ENCODE measurements at places on chromosomes 2 and 18.

- no peak for DNase-seq
Observed at GRCh38 chr2:183123959-183124221, 353 bp upstream of the NUP35 start.

- no peak for DNase-seq
Observed at GRCh38 chr18:70127359-70127758, 78.1 kb downstream of the RTTN start.

- DNase-seq, result no peak
Observed at GRCh38 chr2:237859082-237859433, 365 bp upstream of the RAMP1 start.

DNA sequence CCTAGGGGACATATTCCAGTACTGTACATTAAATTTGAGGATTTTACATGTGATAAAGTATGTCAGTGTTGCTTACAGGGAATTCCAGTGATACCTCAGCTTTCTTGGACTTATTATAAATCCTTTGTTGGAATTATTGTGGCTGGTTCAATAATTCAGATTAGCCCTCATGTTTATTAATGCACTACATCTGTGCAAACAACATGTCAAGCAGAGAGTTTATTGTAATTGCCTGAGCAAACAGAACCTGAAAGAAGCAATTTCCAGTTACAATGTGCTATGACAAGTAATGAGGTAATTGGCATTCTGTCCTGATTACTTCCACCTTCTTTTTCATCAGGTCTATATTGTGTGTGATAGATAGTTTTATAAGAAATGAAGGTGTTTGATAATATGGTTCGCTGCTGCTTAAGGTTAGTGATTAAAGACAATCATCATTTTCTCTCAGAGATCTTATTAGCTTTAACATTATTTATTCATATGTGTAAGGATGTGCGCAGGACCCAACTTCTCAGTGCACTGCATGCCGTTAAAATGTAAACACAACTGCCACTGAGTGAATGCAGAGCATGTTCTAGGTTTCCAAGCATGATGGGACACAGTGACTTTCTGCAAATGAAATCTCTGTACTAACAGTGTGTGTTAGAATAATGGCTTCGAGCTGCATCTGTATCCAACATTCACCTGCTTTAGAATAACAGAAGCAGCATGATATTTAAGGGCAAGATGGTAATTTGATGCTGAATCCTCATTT, 973.7 kb upstream of the POU3F3 start:
- no peak for DNase-seq

DNA sequence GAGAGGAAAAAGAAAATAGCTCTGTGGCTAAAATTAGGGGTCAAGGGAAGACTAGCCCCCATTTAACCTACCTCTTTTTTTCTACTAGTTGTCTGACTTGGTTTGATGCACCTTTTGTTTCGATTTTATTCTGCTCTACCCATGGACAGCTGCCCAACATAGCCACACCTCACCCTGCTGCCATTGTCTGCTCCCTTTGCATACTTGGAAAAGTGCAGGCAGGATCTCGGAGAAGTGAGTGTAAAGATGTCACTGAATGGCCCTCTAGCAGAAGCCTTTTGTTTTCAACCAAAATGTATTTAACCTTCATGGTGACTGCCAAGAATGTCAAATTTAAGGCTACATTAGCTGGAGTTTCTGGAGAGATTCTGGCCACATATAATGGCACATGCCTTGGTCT, 62.9 kb downstream of the SETBP1 start:
- DNase-seq, result no peak

DNA sequence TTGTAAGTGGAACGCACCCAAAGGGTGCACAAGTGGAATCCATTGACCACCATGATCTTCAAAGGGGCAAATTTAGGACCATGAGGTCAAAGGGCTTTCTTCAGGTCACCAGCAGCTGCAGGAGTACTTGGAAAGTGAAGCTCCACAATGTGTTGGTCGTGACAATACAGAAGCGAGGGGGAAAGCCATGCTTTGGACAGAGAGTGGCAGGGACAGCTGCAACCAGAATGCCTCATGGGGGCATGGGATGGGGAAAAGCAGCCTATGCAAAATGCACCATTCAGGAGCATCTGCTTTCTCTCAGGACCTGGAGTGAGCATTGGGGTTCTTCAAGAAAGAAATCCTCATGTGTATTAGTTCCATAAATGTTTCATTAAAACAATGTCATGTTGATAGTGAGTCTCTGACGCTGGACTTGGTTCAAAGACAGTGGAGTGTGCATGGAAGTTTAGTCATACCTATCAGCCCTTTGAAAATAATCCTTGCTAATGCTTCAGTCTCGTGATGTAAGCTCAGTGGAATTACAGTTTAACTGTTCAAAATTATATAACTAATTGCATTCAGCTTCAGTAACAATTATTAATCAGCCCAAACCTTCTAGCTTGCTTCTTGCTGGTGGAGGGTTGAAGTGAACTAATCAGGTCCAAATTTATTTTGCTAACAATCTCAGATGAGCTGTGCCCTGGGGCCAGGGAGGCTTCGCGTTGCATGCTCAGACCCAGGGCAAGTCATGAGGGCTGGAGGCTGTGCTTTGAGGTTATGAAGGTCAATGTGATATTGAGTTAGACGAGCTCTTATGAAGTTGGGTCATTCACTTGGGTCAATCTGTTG, 41.6 kb downstream of the ACKR3 start:
- no peak for DNase-seq

GRCh38 chr18:13039806-13040205, 48.6 kb downstream of the CEP192 start:
- DNase-seq, result no peak

DNA sequence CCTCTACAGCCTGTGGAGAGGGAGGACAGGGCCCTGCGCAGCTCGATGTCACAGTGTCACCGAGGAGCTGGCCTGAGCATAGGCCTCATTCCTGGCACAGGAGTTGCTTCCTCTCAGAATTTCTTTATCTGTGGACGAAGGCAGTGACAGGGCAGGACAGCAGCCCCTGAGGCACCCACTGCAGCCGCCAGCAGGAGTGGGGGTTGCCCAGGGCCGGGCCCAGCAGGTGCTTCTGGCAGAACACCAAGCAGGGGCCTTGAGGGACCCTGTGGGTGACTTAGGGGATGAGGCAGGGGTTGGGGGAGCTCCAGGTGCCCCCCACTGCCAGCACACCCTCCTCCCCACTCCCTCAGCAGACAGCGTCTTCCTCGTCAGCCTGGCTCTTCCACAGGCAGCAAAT, 290.0 kb downstream of the PHLPP1 start:
- DNase-seq, result no peak

GRCh38 chr18:48294899-48295585, 114.1 kb downstream of the ZBTB7C start:
- no peak for DNase-seq

DNA sequence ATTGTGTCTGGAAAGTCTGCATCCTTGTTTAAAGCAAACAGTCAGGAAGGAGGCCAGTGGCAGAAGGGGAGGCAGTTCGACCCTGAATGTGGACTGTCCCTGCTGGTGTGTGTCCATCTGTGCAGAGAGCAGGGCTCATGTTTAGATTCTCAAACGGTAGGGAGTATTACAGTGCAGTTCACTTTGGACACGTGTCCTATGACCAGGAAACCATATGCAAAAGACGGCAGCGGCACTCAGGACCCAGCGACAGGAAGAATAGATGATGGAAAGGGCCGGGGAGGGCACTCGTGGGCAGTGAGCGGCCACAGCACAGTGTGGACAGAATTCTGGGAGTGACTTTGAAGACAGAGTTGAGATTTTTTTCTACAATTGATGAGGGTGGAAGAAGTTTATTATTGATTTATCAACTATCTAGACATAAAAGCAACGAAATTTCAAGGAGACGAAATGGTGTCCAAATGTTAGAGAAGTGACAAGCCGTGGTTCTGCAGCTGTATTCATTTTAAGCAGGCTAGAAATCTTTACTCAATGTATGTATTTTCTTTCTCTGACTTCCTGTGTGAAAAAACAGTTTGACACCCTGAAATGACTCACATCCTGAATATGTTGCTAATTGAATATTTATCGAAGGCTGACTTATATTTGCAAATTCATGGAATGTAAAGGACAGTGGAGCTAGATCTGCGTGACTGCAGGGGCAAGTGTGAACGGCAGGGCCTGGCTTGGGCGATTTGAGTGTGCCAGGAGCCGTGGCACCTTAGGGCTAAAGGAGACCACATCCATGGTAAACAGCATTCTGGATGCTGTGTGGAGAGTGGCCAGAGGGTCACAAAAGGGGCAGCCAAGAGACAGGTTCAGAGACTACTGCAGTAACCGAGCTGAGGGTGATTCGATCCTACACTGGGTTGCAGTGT, 214.2 kb downstream of the PTGR3 start:
- DNase-seq, result no peak

DNA sequence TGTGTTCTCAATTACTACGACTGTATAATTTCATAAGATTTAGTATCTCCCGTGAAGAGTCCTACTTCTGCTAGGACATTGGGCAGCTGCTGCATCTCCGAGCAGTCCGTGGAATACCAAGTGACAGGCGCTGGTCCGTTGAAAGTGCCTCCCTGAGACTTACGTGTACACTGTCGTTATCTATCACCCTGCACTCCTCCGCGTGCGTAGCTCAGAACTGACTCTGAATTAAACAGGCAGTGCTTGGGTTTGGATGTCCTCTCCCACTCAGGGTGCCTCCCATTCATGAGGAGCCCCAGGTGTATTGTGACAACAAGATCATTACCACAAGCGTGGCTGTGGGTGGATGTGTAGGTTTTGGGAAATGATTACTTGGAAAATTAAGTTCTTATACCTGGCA, 148.4 kb downstream of the SH3RF3 start:
- no peak for DNase-seq

DNA sequence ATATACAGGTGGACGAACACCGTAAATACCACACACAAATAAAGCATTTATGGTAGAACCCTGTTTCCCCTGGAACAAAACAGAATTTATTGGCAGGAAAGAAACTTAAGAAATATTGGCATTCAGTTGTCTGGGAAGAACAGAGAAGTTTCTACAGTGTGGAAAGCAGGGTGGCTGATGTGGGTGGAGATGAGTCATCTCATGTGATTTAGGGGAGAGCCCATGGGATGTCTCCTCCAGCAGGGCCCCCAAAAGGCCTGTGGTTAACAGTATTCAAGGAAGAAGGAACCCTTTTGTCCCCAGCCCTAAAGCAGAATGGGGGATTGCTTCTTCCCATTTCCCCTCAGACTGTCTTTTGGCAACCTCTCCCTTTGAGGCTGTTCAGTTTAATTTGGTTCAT, 24.2 kb downstream of the SIX3 start:
- DNase-seq, result no peak

DNA sequence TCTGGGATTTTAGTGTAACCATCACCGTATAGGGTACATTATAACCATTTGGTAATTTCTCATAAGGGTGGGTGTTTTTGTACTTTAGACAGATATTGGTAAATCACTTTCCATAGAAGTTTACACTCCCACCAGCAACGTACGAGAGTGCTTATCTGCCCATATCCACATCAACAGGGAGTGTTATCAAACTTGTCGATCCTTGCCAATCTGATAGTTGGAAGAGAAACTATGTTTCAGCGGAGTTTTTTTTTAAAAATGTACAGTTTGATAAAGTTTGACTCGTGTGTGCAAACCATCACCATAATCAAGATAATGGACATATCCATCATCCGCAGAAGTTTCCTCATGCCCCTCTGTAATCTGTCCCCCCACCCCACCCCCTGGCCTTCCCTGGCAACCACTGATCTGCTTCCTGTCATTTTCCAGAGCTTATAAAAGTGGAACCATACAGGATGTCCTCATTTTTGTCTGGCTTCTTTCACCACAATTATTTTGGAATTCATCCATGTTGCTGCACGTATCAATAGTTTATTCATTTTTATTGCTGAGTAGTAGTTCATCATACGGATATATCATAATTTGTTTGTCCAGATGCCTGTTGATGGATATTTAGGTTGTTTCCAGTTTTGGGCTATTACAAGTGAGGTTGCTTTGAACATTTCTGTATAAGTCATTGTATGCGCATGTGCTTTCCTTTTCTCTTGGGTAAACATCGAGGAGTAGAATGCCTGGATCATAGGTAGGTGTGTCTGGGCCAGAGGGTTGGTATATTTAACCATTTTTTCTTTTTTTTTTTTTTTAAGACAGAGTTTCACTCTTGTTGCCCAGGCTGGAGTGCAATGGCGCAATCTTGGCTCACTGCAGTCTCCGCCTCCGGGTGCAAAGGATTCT, 18.6 kb downstream of the GLI2 start:
- DNase-seq, result no peak

GRCh38 chr2:29293830-29294438, 178.7 kb downstream of the CLIP4 start:
- DNase-seq, result no peak

- DNase-seq, result no peak
Observed at GRCh38 chr18:58668211-58668610, 3.1 kb upstream of the MALT1 start.

GRCh38 chr2:219633276-219634065, 6.0 kb downstream of the SLC4A3 start:
- DNase-seq, result no peak

GRCh38 chr18:37514953-37515352, 50.6 kb downstream of the CELF4 start:
- no peak for DNase-seq

- no peak for DNase-seq
Observed at GRCh38 chr18:58394046-58394445, 234.8 kb downstream of the ALPK2 start.

- DNase-seq, result no peak
Observed at GRCh38 chr2:230227216-230227615, 1.7 kb downstream of the SP140 start.

DNA sequence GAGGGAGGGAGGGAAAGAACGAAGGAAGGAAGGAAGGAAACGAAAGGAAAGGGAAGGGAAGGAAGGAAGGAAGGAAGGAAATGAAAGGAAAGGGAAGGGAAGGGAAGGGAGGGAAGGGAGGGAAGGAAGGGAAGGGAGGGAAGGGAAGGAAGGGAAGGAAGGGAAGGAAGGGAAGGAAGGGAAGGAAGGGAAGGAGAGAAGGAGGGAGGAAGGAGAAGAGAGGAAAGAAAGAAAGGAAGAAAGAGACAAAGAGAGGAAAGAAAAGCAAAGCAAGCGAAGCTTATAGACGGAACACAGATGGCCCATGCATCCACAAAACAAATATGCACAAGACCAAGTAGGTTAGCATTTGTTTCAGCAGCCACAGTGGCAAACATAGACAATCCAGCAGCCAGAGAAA, 20.4 kb upstream of the GALNT3 start:
- no peak for DNase-seq

DNA sequence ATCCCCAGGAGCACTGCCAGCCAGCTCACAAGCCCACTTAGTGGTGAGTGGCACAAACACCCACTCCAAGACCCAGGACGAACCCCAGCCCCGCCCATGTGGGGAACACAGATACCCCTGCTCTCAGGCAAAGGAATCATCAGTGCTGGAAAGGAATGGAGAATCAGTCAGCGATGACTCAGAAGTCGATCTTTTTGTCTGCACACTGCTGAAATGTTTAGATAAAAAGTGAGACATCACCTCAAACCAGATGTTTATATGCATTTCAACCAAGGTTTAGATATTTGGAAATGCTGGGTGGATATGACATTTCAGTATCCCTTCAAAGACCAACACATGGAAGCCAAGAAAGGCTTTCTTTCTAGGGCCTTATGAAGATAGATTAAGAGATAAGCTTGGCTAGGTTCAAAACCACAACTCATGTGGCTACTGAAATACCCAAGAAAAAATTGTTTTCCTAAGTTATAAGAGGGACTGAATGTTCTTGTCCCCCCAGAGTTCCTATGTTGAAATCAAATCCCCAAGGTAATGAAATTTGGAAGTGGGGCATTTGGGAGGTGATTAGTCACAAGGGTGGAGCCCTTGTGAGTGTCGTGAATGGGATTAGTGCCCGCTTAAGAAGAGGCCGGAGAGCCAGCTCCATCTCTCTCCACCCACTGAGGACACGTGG, 43.7 kb downstream of the POU3F3 start:
- DNase-seq, result no peak

- no peak for DNase-seq
Observed at GRCh38 chr2:30686000-30686399, 121.2 kb downstream of the CAPN13 start.

GRCh38 chr2:96262306-96262705, 3.5 kb downstream of the TMEM127 start:
- DNase-seq, result no peak

Measured in stimulated activated CD4-positive, alpha-beta T cell treated with anti-CD3 and anti-CD28 coated beads, Interleukin-4, amount 100 ng/mL, for 1 hour (primary cell).